ENCODE measurements at places on chromosomes 7 and 10. TPM values are rescaled to one million over a fixed set of nuclear protein-coding genes. Genes with fewer than 3 reads are reported as not detected.

MEIG1 gene
- not detected for total RNA-seq

PNLIPRP2 gene
- total RNA-seq, result not detected

ATP5F1C gene
- 601 TPM for total RNA-seq

PLAC9 gene
- 0.43 TPM for total RNA-seq

ANKRD30A gene
- not detected for total RNA-seq

HGF gene
- total RNA-seq, result 5.3 TPM

CNNM1 gene
- total RNA-seq, result not detected

TEX47 gene
- not detected for total RNA-seq

IDI2 gene
- not detected for total RNA-seq

CDHR1 gene
- 0.86 TPM for total RNA-seq

SLC12A9 gene
- 13.4 TPM for total RNA-seq

CPED1 gene
- total RNA-seq, result 26.5 TPM

PRPF18 gene
- 43.5 TPM for total RNA-seq

KEL gene
- total RNA-seq, result not detected

PCLO gene
- total RNA-seq, result 1.4 TPM

HMX3 gene
- total RNA-seq, result not detected

PPP1R9A gene
- total RNA-seq, result 8.5 TPM

ARPC1A gene
- 116 TPM for total RNA-seq

EPO gene
- 0.88 TPM for total RNA-seq

TDRD1 gene
- 0.51 TPM for total RNA-seq

TACR2 gene
- 0.08 TPM for total RNA-seq

CYP3A5 gene
- total RNA-seq, result not detected

ZNF485 gene
- 3.9 TPM for total RNA-seq

FOXI2 gene
- total RNA-seq, result not detected

TRIM73 gene
- total RNA-seq, result 0.94 TPM

FXYD4 gene
- 6.1 TPM for total RNA-seq

CFAP46 gene
- total RNA-seq, result not detected

LHFPL3 gene
- not detected for total RNA-seq

EXOC6 gene
- 40.7 TPM for total RNA-seq

RNF148 gene
- total RNA-seq, result not detected

PAPOLB gene
- 0.05 TPM for total RNA-seq

EGR2 gene
- total RNA-seq, result 5.3 TPM

GPR158 gene
- 2.2 TPM for total RNA-seq

PTPRZ1 gene
- not detected for total RNA-seq

PVRIG gene
- total RNA-seq, result not detected

PIP gene
- total RNA-seq, result not detected

PNLIPRP1 gene
- not detected for total RNA-seq

OLAH gene
- total RNA-seq, result not detected

GRID2IP gene
- 0.27 TPM for total RNA-seq

VWDE gene
- not detected for total RNA-seq

HOGA1 gene
- total RNA-seq, result 1.1 TPM

ENO4 gene
- total RNA-seq, result 0.19 TPM

ACSM6 gene
- not detected for total RNA-seq

All from myocyte (in vitro differentiated cells).